CD4-positive, alpha-beta T cell treated with Interleukin-6 at 100 ng/mL for 8 hours (primary cell): ENCODE measurements at places on chromosomes 6 and 20.
A peak's percentile ranks its signal among the peaks of the same experiment; 100 is the strongest.

- no peak for DNase-seq
Measured at GRCh38 chr6:87308970-87309369, 13.4 kb upstream of the SMIM8 start.

DNA sequence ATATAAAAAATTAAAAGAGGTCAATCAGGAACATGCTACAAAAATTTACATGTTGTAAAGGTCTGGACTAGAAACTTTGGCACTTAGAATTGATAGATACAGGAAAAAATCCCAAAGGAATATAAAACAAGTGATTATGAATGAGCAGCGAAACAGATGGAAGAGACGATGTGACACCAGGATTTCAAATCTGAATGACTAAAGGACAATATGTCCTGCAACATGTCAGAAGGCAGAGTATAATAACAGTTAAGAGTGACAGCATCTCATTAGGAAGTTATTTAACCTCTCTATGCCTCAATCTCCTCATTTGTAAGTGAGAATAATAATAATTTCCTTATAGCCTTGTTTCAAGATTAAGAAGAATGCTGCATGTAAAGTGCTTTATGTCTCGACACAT is 50.3 kb downstream of the FRK start:
- DNase-seq, result no peak

DNA sequence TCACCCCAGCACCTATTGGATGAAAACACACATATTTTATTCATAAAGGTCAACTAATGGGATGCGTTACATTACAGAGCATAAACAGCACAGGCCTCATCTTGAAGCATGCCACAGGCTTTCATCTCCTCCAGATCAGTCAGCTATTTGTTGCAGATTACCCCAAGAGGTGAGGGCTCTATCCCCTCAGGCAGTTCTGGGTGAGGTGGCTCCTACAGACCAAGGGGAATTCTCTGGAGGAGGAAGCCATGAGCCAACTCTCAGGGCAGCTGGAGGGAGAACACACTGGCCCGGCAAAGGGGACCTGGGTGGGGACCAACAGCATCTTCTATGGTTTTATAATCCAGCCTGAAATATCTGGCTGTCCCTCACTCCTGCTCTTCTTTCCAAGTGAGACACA is 126.4 kb upstream of the BTBD3 start:
- no peak for DNase-seq

GRCh38 chr20:52682237-52682636 is 289.9 kb upstream of the TSHZ2 start:
- DNase-seq, result no peak

DNA sequence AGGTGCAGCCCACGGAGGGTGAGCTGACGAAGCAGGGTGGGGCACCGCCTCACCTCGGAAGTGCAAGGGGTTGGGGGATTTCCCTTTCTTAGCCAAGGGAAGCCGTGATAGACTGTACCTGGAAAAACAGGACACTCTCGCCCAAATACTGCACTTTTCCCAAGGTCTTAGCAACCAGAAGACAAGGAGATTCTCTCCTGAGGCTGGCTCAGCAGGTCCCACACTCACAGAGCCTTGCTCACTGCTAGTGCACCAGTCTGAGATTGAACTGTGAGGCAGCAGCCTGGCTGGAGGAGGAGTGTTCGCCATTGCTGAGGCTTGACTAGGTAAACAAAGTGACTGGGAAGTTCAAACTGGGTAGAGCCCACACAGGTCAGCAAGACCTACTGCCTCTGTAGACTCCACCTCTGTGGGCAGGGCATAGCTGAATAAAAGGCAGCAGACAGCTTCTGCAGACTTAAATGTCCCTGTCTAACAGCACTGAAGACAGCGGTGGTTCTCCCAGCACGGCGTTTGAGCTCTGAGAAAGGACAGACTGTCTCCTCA is 28.0 kb downstream of the SYNE1 start:
- no peak for DNase-seq

DNA sequence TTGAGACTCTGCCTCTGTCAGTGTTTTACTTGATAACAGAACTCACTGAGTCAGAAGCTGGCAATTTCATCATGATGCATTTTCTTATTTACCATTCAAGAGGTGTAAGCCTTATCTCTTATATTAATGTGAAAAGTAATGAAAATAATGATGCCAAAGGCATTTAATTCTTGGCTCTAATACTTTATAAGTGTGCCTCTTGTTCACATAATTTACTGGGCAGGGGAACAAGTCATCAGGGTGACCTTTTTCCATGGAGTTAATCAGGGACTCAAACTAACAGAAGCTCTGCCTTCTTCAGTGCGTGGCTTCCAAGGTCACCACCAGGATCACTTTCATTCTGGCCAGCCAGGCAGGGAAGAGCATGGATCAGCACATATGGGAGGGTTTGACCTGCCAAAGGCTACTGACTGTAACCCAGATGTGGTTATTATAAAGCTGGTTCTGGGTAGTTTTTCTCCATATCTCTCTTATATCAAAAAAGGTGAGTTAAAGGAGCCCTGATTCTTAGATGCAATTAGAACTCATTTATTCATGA is 5.2 kb upstream of the PLCB1 start:
- DNase-seq, result no peak

DNA sequence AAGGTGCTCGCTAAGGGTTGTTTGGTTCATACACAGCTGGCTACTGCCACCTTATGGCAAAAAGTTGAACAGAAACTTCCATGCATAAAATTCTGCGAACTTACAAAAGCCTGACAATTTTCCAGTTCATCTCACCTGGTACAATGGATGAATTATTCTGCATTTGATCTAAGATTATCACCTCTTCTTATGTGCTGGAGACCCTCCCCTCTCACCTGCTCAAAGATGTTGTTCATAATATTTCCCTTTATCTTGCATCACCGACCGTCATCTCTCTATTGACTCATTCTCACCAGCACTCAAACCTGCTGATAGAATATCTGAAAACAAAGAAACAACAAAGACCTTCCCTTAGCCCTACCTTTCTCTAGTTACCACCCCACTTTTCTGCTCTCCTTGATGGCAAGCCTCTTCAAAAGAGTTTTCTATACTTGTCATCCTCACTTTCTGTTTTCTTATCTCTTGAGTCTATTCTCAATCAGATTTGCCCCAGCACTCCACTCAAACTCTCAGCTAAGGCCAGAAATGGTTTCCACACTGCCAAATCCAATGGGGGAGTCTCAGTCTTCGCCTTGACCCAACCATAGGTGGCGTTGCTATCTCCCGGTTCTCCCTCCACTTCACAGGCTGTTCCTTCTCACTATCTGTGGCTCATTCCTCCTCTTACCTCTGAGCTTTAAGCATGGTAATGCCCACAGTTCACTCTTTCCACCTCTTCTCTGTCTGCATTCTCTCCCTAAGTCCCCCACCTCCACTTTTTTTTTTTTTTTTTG is 25.8 kb downstream of the SNRNP48 start:
- DNase-seq, result peak; percentile 35

- DNase-seq, result no peak
Measured at GRCh38 chr6:131013495-131013894, 49.5 kb downstream of the EPB41L2 start.

DNA sequence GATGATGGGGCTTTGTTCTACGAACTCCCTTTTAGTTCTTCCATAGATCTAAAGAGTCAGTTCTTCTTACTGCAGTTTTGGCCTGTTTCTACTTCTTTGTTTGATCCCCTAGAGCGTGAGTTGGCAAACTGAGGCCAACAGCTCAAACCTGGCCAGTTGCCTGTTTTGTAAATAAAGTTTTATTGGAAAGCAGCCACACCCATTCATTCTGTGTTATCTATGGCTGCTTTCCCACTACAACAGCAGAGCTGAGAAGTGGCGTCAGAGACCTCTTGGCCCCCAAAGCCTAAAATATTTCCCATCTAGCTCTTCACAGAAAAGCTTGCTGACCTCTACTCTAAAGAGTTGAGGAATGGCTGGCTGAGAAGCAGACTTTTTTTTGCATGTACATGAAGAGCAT is 52.2 kb downstream of the EYA2 start:
- DNase-seq, result no peak

DNA sequence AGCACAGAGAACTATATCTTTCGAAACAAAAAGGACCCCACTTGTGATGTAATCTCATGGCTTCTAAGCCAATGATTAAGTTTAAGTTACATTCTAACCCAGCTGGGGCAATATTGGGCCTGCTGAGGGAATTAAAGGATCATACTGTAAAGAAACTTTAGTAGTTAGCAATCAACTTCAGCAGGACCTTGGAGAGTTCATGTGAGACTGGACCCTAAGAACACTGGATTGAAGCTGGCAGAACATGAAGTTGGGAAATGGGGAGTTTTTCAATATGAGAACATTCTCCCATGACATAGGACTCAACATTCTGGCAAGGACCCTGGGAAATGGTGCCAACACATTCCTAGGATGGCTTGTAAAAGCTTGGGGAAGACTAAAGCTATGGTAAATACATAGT is 516.2 kb downstream of the PKHD1 start:
- no peak for DNase-seq

- no peak for DNase-seq
Measured at GRCh38 chr6:5736016-5736738, 270.5 kb downstream of the NRN1 start.

DNA sequence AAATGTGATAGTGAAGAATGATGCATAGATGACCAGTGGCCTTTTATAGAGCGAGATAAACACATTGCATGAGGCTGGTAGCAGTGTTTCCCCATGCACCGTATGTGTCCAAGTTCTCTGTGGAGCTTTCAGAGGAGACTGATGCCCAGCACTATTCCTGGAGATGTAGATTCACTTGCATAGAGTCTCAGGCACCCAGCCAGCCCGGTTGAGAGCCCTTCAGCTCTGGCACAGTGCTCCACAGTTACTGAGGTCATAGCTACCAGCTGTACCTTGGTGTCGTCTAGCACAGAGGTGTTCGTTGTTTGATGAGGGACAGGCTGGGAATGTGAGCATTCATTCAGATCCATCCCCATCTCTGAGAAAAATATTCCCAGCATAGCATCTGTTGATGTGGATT is 328.9 kb downstream of the FARS2 start:
- DNase-seq, result no peak

- DNase-seq, result no peak
Measured at GRCh38 chr20:56361900-56362299, 3.1 kb downstream of the FAM210B start.

DNA sequence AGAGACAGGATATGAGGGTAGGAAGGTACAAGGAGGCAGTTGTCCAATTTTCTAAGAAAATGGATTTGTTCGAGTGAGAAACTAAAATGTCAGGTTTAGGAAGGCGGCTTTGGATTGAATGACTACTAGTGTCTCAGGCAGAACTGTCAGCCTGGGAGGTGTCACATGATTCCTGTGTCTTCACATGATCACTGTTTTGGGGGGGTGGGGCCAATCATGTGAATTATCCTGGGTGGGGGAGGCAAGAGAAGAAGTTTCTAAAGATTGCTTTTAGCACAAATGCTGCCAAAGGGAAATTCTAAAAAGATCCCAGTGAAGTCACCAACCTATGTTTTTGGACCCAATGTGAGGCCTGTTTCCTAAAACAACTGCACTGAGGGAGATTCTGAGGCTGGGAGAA is 2.3 kb downstream of the SIRPA start:
- DNase-seq, result no peak

DNA sequence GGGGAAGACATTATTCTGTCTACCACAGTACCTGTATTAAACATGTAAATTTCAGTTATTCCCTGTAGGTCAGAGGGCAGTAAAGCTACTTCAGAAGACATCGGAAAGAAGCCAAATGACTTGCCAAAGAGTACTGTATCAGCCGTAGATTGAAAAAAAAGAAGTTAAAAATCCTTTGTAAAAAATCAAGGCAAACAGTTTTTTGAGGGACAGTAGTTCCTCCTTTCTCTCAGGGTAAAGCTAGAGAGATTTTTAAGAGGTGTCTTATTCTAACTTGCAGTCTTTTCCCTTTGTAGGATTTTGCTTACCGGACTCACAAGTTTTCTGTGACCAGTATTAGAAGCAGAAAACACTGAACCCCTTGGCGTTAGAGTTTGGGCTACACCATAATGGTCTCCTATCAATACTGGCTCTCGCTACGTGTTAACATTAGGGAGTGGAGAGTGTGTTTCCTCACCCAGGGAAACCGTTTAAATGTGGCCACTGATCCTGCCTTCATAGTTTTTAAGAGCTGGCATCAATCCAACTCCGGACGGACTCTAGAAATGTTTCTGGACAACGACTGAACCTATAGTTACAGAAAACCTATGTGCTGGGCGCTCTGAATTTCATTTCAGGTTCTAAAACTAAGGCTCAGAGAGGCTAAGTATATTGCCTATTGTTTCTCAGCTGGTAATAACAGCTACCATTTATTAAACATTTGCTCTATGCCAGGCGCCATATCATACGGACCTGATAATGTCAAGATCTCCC is 1.3 kb upstream of the ASXL1 start:
- no peak for DNase-seq

GRCh38 chr20:44222633-44223368 is 12.2 kb upstream of the OSER1 start:
- DNase-seq, result no peak

DNA sequence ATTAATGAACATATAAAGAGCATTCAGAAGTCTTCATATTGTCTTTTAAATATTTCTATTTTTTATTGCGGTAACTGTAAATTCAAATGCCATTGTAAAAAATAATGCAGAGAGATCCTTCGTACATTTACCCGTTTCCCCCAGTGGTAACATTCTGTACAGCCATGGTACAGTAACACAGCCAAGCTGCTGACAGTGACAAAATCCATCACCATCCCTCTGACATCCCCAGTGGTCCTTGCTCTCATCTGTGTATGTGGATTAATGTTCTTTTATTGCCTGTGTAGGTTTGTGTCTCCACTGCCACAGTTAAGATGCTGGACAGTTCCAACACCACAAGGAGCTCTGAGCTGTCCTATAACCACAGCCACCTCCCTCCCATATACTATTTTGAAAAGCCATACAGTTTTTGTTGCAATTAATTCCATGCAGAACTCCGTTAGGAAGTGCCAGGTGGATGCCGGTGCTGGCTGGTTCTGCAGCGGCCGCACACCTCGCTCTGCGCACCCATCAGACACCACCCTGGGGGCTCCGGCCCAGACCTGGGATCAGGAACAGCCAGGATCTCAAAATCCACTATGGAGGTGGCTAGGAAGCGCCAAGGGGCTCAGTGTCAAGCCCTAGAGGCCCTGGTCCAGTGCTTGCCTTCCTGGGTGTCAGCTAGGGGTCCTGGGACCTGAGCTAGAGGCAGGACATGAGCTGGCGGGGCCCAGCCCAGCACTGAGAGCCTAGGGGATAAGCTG is 93.1 kb upstream of the PMEPA1 start:
- no peak for DNase-seq

GRCh38 chr6:47376930-47377329 is 67.2 kb upstream of the TNFRSF21 start:
- no peak for DNase-seq

GRCh38 chr6:125107896-125108295 is 45.7 kb upstream of the TPD52L1 start:
- DNase-seq, result no peak

- no peak for DNase-seq
Measured at GRCh38 chr6:45206793-45207492, 121.2 kb upstream of the RUNX2 start.

- peak; percentile 8 for DNase-seq
Measured at GRCh38 chr20:16821211-16822089, 73.3 kb downstream of the OTOR start.

- DNase-seq, result no peak
Measured at GRCh38 chr6:2730353-2731107, 20.2 kb downstream of the MYLK4 start.
